WTC11 (cell line): ENCODE measurements at places on chromosomes 11 and 22. TPM values are rescaled to one million over a fixed set of nuclear protein-coding genes. Genes with fewer than 3 reads are reported as not detected.

Gene ZNF195
- total RNA-seq = 72.7 to 85.5 TPM (median 74.2 TPM) in 3 replicates

DNA sequence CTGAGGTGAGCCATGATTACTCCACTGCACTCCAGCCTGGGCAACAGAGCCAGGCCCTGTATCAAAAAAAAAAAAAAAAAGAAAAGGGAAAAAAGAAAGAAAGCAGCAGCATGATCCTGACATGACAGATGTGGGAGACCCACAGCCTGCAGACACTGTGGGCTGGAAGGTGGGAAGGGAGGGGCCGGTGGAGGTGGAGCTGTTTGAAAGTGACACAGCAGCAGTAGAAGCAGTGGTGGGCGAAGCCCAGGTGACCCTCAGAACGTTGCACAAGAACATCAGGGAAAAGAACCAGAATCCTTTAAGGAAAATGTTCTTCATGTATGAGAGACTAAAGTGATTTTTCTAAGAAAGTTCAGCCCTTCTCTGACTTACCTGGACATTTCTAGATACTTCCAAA lies 26.3 kb upstream of the SCGB1A1 start:
- H3K4me1 ChIP-seq = peaks cover 15% of the 10 kb centered on the region
- no peaks in the 10 kb centered on the region for H3K36me3 ChIP-seq
- H3K27ac ChIP-seq = no peak overlapping the region
- no peak overlapping the region for H3K4me3 ChIP-seq

Gene BIK
- 3.0 to 3.9 TPM (median 3.2 TPM) in 3 replicates for total RNA-seq

GRCh38 chr11:59174664-59175033 lies 2.7 kb downstream of the DTX4 start:
- DNase-seq = no peak
- H3K27ac ChIP-seq = no peak overlapping the region
- H3K27me3 ChIP-seq = peaks cover 4% of the 10 kb centered on the region; the same call in 1 of the 2 replicates

DNA sequence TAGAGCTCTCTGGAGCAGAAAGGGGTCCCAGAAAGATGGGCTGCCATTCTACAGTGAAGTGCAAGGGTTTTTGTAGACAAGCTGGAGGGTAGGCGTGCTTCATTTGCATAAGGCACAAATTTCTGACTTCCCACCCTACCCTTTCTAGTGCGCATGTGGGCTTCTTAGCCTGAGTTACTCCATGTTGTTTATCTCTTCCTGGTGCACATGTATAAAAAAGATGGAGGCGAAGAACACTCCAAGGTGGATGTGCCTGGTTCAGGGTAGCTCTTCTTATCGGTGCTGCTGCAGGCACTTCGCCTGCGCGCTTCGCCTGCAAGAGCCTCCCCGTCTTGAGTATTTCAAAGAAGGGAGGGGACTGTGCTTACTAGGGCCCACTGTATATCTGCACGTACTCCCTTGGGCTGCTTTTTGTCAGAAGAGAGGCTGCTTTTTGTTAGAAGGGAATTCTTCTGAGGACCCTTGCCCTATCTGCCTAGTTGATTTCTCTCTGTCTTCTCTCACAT lies 1047.3 kb upstream of the CNTN5 start:
- no peaks in the 10 kb centered on the region for H3K27me3 ChIP-seq
- no peak for DNase-seq
- H3K36me3 ChIP-seq = peaks cover 2% of the 10 kb centered on the region; the same call in 1 of the 2 replicates
- no peak overlapping the region for H3K4me3 ChIP-seq
- H3K4me1 ChIP-seq = peaks cover 17% of the 10 kb centered on the region

GRCh38 chr11:60924110-60924905 lies at the start of gene TMEM132A:
Gene TMEM132A (plus strand): TSS chr11:60924460. CDS start chr11:60924634, 174 bp downstream.
- H3K36me3 ChIP-seq = peaks cover 16% of the 10 kb centered on the region
- peak; percentile 85 for DNase-seq
- peaks cover 20% of the 10 kb centered on the region for H3K4me1 ChIP-seq
- no peaks in the 10 kb centered on the region; the same call in 1 of the 2 replicates for H3K27me3 ChIP-seq
- peak within 1 kb of the TSS; percentile 88 for H3K4me3 ChIP-seq

- H3K27ac ChIP-seq = no peak overlapping the region
- H3K4me3 ChIP-seq = no peak overlapping the region
- H3K36me3 ChIP-seq = no peaks in the 10 kb centered on the region
- DNase-seq = no peak
These were observed 37.3 kb upstream of the ARL14EP start for GRCh38 chr11:30285416-30286121.

GRCh38 chr11:35631891-35632290 lies 13.6 kb downstream of the FJX1 start:
- no peak overlapping the region for H3K27ac ChIP-seq
- DNase-seq = no peak
- 0 out of 2 replicates have a peak, but pooled peaks cover 4% of the 10 kb centered on the region for H3K4me1 ChIP-seq

DNA sequence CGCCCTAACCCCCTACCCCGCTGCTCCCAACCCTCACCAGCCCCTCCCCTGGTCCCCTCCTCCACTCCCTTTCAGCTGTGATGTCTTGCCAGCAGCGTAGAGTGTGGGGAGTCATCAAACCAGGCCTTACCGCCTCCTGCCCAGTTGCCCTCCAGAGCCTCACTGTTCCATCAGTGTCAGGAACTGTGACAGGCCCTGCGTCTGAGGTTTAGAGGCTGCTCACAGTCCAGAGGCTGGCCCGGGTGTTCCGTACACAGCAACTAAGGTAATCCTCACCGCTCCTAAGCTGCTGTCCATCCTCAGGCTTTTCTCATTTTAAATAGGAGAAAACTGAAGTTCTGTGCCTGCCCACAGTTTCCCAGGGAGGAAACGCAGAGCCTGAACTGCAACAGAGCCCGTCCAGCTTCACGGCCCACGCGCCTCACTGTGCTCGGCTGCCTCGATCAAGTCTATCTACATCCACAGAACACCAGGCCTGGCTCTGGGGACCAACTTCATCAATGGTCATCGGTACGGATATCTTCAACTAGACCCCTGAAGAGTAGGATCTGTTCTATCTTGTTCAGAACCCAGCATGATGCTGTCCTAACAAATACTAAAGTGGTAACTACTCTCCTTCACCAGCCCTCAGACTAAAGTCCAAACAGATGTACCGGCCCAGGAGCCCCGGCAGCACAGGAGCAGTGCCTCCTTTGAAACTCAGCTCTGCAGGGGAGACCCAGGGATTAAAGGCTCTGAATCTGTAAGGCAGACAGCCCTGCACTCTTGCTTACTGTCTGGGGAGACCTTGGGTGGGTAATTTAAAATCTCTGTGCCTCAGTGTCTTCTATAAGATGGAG lies 10.3 kb downstream of the VPS37C start:
- peaks cover 14% of the 10 kb centered on the region for H3K36me3 ChIP-seq
- no peaks in the 10 kb centered on the region for H3K27me3 ChIP-seq
- no peak for DNase-seq

Gene MS4A6A
- 0.16 to 0.39 TPM in 2 of 3 replicates, not detected in the other for total RNA-seq

Gene MS4A4E
- total RNA-seq = 0.18 TPM in 1 of 3 replicates, not detected in the others

DNA sequence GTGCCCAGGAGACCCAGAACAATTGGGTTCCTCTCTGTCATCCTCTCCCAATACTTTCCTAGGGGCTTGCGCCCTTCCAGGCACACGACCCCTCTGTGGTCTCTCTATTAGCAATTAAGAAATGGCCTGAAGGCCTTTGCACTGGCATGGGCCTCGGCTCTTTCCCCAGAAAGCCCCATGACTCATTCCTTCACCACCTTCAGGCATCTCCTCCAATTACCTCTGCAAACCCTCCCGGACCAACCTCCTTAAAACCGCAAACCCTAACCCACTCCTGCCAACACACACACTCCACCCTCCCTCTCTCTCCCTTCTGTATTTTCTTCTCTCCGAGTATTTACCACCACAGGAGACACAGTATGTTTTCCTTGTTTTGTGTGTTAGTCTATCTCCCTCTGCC lies 36.7 kb downstream of the LARGE1 start:
- H3K4me3 ChIP-seq = no peak overlapping the region
- H3K36me3 ChIP-seq = no peaks in the 10 kb centered on the region
- no peaks in the 10 kb centered on the region for H3K27me3 ChIP-seq
- H3K4me1 ChIP-seq = peaks cover 84% of the 10 kb centered on the region
- DNase-seq = no peak
- H3K27ac ChIP-seq = peak overlapping the region; percentile 85

- peaks cover 12% of the 10 kb centered on the region for H3K27me3 ChIP-seq
- DNase-seq = peak; percentile 67
- peaks cover 21% of the 10 kb centered on the region for H3K4me1 ChIP-seq
- H3K27ac ChIP-seq = peak overlapping the region; percentile 92
- H3K4me3 ChIP-seq = peak overlapping the region; percentile 89
These were observed 3.6 kb upstream of the CCND1 start for GRCh38 chr11:69637198-69637940.

DNA sequence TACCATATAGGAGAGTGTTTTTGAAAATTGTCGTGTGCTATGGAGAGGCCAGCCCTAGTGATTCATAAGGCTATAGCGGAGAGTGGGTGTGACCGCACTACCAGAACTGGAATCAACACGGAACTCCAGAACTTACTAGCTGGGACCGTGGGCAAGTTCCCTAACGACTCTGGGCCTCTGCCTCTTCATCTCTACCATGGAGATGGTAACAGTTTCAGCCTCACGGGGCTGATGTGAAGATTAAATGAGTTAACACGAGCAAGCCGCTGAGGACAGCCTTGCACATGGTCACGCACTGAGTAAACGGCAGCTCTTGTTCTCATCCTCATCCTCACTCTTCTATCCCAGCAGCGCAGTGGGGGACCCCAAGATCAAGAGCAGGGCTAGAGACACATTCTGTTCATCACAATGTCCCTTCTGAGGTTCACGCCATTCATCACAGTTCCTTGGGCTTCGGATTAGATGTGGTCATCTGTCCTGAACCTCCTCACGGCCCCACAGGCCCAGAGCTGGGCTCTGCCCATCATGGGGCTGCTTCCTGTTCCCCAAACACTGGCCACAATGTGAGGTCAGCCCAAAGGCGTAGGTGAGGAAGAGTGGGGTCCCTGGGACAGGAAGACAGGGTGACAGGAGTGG lies 47.2 kb upstream of the CD5 start:
- no peak overlapping the region for H3K27ac ChIP-seq
- no peak overlapping the region for H3K4me3 ChIP-seq
- DNase-seq = no peak
- H3K36me3 ChIP-seq = no peaks in the 10 kb centered on the region
- no peaks in the 10 kb centered on the region for H3K4me1 ChIP-seq
- 0 out of 2 replicates have a peak, but pooled peaks cover 2% of the 10 kb centered on the region for H3K27me3 ChIP-seq

- no peak overlapping the region for H3K27ac ChIP-seq
- H3K36me3 ChIP-seq = 0 out of 2 replicates have a peak, but pooled peaks cover 2% of the 10 kb centered on the region
- peaks cover 41% of the 10 kb centered on the region for H3K4me1 ChIP-seq
- DNase-seq = no peak
These were observed 77.0 kb downstream of the CD44 start for GRCh38 chr11:35215945-35216344.

Gene SLC22A12
- total RNA-seq = not detected in 3 replicates

Gene PPP6R3
- total RNA-seq = 124 to 138 TPM (median 132 TPM) in 3 replicates

- H3K4me1 ChIP-seq = peaks cover 70% of the 10 kb centered on the region
- no peaks in the 10 kb centered on the region for H3K27me3 ChIP-seq
- DNase-seq = no peak
- no peaks in the 10 kb centered on the region for H3K36me3 ChIP-seq
- H3K27ac ChIP-seq = peak overlapping the region; percentile 36
- H3K4me3 ChIP-seq = peak overlapping the region; percentile 82
These were observed 62.7 kb downstream of the PAK1 start for GRCh38 chr11:77411137-77411707.

DNA sequence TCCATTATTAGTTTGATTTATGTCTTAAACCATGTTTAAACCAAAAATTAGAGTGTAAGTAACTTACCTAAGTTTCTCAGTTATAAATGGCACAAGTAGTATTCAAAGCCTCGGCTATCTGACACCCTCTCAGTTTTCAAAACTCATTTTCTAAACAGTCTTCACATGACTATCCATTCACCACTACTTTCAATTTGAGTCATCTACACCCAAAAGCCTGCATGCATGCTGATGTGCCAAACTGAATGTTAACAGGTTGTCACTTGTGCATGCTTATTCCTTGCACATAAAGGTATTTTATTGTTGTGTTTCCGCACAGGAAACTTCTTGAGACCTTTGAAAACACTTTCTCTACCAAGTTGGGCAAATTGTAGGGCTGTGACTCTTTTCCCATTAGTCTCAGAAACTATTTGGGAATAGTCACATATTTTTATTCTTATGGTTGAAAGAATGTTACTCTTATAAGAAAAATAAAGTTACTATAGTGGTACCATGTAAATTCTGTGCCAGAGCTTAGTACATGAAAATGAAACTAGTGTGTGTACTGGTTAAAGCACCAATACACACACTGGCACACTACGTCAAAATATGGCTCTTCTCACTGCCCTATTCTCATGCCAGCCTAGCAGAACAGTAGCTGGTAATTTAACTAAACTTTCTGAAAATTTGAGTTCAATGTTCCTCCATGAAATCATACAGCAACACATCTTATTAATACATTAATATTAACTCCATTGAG lies 2.2 kb upstream of the OR51E2 start:
- DNase-seq = no peak
- H3K4me1 ChIP-seq = peaks cover 22% of the 10 kb centered on the region
- no peak overlapping the region for H3K27ac ChIP-seq
- H3K27me3 ChIP-seq = no peaks in the 10 kb centered on the region
- no peak overlapping the region for H3K4me3 ChIP-seq

- no peaks in the 10 kb centered on the region for H3K27me3 ChIP-seq
- H3K4me3 ChIP-seq = no peak overlapping the region
- peaks cover 21% of the 10 kb centered on the region for H3K36me3 ChIP-seq
These were observed 71.3 kb downstream of the MED15 start for GRCh38 chr22:20578707-20579106.

DNA sequence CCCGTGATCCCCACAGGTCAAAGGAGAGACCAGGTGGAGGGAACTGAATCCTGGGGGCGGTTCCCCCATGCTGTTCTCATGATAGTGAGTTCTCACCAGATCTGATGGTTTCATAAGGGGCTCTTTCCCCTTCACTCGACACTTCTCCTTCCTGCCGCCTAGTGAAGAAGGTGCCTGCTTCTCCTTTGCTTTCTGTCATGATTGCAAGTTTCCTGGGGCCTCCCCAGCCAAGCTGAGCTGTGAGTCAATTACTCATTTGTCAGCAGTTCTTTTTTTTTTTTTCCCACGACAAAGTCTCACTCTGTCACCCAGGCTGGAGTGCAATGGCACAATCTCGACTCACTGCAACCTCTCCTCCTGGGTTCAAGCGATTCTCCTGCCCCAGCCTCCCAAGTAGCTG lies 1530.4 kb downstream of the BRD1 start:
- no peaks in the 10 kb centered on the region for H3K36me3 ChIP-seq
- no peak overlapping the region for H3K27ac ChIP-seq
- no peak for DNase-seq
- H3K27me3 ChIP-seq = no peaks in the 10 kb centered on the region; the same call in 1 of the 2 replicates

Gene ACR
- total RNA-seq = 0.18 to 0.55 TPM (median 0.46 TPM) in 3 replicates

DNA sequence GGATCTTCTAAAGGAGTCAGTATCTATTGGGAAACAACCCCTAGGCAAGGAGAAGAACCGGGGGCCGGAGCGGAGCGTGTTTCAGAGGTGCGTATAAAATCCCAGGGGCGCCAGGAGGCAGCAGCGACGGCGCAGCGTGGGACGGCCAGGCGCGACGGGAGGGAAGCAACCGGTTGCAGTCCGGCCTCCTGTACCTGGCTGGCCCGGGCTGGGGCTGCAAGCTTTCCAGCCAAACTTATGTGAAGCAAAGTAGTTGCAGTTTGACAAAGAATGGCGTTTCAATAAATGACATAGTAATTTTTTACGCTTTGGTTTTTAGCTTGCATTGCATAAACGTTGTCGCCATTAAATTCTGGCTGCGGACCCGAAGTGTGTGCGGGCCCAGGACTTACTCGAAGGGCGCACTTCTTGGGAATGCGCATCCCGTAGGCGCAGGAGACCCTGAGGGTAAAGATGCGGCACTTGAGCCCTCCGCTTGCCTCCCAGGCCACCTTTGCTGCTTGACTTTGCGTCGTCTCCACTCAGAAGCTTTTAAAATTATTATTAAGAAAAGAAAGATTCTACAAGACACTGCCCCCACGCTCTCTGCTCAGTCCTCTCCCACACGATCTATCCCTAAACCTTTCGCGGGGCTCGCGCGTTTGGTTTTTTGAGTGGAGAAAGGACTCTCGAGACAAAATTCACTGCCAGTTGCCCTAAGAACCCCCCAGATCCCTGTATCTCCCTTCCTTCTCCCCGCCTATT lies 1.6 kb upstream of the WT1 start:
- H3K4me1 ChIP-seq = peaks cover 63% of the 10 kb centered on the region
- H3K27me3 ChIP-seq = peaks cover 99% of the 10 kb centered on the region
- H3K36me3 ChIP-seq = no peaks in the 10 kb centered on the region
- peak; percentile 36 for DNase-seq
- peak overlapping the region; percentile 69 for H3K4me3 ChIP-seq
